Left cardiac atrium (tissue), 4 donors: ENCODE measurements at places on chromosomes 4 and X. TPM values are rescaled to one million over a fixed set of nuclear protein-coding genes. Genes with fewer than 3 reads are reported as not detected.

VGLL1 gene
- total RNA-seq: not detected

CT55 gene
- not detected for total RNA-seq

DNA sequence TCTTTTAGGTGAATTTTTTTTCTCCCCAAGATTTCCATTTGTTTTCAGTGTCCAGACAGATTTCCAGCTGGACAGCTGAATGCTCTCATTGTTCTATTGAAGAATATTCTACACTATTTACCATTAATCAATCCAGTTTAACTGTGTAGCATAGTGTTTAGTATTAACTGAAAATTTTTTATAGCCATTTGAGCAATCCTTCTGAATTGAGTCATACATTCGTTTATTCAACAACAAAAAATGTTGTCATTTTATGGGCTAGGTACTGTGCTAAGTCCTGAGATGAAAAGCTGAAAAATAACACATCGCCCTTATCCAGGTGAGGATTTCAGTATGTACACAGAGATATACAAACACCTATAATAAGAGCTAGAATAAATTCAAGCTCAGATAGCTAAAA is 223.3 kb downstream of the COL25A1 start:
- DNase-seq: no peak

- DNase-seq: no peak
These were observed 269.0 kb upstream of the PABPC4L start for GRCh38 chr4:134470544-134470943.

- DNase-seq: peak; percentile 64
These were observed 74.0 kb upstream of the BCOR start for GRCh38 chrX:40171513-40172400.
